Activated CD4-positive, alpha-beta T cell treated with anti-CD3 and anti-CD28 coated beads, Interleukin-2, amount 10 ng/mL, durations not matched to agents 7 days and 5 days (primary cell): ENCODE measurements at places on chromosomes 3 and 15.
A peak's percentile ranks its signal among the peaks of the same experiment; 100 is the strongest.

- no peak for DNase-seq
Measured at GRCh38 chr3:131806736-131807135, 228.1 kb downstream of the CPNE4 start.

- DNase-seq, result no peak
Measured at GRCh38 chr15:57500256-57500655, 91.4 kb upstream of the MYZAP start.

GRCh38 chr3:144771381-144771870, 799.8 kb downstream of the DIPK2A start:
- DNase-seq, result no peak

DNA sequence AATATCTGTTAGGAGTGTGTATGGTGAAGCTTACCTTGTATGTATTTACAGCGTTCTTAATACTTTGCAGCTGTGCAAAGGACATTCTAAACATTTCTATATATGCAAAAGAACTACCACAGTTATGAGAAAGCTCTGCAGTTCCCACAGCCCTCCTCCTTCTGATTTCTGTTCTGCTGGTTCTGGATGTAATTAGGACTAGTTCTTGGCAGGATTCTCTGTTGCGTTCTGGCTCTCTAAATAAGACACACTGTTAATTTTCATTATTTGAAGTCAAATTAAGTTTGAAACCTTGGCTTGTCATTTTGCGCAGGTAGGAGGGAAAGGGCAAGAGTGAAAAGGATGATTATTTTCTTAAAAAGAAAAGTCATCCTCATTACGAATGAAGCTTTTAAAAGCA, 76.4 kb downstream of the FNDC3B start:
- no peak for DNase-seq

GRCh38 chr15:28132524-28133275, 33.6 kb upstream of the OCA2 start:
- DNase-seq, result no peak

DNA sequence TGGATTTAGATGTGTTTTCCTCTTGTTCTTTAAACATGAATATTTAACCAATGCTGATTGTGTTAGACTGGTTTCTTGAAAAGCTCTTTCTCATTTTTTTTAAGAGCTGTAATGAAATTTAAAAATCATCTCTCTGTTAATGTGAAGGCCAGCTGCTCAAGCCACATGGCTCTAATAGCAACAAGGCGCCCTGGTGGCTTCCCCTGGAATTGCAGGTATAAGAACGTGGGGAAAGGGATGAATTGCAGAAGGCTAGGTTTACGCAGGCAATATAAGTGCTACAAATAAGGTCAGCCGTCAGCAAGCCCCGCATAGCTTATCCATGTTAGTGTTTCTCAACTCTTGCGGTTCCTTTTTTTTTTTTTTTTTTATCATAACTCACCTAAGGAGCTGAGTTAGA, 108.5 kb downstream of the SAMMSON start:
- peak; percentile 7 for DNase-seq

DNA sequence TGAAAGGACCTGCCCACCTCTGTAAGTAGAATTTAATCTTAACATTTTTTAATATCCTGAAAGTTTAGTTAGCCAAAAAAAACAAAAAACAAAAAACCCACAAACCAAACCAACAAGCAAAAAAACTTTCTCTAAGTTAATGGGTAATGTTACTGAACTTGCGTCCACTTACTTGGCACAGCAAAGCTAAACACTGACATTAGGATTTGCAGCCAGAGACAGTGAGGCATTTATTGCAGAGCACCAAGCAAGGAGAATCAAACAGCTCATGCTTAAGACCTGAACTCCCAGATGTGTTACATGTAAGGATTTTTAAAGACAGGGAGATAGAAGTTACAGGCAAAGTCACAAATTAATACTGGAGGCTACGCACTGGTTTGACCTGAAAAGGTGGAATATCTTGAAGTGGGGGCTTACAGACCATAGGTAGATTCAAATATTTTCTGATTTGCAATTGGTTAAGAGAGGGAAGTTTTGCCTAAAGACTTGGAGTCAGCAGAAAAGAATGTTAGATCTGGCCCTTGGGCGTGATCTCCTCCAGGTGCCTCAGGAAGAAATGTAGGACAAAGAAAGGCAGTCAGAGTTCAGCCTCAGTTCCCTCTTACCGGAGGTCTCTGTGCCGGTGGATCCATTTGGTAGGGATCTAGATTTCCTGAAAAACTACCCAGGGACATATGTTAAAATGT, 205.0 kb downstream of the ADAMTSL3 start:
- no peak for DNase-seq

DNA sequence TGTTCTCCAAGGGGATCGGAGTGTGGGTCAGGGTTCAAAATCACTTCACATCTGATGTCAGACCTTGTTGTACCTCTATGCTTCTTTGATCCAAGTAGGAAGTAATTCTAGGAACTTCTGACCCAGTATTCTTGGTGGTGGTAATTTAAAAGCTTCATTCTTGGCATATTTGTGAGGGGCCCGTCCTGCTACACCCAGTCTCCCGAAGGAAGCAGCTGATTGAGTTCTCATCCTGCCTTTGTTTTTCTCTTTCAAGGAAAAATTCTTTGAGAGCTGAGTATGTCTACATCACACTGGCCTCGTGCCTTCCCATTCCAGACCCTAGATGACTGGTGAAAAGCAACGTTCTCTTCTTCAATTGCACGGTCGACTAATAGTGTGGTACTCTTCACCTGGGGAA, 234.4 kb upstream of the TPRG1 start:
- no peak for DNase-seq

GRCh38 chr3:125220727-125221429, 8.3 kb upstream of the SLC12A8 start:
- DNase-seq, result no peak

GRCh38 chr3:191492601-191493000, 31.6 kb downstream of the PYDC2 start:
- DNase-seq, result no peak

GRCh38 chr3:197149-197827, 725 bp downstream of the CHL1 start:
- DNase-seq, result no peak

DNA sequence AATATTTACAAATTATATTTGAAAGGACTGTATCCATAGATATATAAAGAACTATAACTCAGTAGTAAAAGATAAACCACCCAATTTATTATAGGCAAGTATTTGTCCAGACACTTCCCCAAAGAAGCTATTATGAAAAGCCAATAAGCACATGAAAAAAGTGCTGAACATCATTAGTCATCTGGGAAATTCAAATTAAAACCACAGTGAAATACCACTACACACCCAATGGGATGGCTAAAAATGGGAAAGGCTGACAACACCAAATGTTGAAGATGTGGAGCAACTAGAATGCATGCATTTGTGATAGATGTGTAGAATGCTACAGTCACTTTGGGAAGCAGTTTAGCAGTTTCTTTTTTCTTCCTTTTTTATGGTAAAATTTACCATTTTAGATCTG, 147.0 kb downstream of the PDE8A start:
- DNase-seq, result no peak

GRCh38 chr3:196697270-196697669, 14.8 kb downstream of the CEP19 start:
- no peak for DNase-seq

DNA sequence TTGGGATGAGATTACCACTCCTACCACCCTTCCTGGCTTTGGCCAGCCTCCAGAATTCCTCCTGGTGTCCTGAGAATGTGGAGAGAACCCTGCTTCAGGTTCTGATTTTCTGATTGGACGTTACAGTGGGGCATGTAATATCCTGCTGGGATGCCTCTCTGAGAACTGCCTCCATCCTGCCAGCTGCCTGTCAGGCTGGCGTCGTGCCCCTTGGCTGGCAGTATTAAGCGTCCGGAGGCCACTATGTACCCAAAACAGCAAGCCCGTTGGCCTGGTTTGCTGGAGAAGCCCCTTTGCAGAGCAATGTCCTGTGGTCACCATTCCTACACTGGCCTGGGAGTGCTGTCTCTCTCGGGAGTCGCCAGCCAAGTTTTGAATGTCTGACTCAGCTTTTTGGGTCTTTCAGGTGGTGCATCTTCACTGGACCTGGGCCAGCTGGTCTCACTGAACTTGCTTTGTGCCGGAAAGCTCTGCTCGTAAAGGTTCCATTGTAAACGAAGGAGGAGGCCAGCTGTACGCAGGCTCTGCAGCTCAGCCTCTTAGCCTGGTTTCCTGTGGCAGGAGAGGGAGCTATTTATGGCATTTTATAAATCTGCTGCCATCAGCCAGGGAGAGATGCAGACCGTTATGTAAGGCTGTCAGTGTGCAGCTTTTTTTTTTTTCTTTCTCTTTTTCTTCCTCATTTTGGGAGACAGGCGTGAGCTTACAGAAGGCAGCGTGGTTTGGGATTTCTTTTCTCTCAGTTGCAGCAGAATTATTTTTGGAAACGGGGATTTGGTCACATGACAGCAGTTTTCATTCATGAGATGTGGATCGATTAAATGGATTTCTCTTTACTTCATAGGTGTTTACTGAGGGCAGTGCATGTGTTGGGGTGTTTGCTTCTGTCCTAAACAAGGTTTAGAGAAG, 19.0 kb upstream of the TRAK1 start:
- no peak for DNase-seq

GRCh38 chr15:29770796-29771195, 51.5 kb downstream of the TJP1 start:
- no peak for DNase-seq

DNA sequence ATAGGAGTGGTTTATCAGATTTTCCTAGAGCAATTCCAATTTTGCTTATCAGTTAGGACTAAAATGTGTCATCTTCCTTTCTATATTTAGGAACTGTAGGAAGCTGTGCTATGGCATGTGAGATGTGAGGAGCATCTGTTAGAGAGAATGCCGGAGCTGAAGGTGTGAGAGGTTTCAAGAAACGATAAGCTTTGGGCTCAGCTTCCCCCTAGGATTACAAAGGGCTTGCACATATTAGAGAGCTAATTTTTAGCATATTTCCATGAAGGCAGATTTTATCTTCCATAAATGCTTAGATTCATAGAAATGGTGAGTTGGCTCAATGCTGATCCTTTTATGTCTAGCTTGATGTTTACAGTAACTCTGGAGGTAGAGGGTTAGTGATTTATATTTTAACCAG, 120.2 kb downstream of the CNTN4 start:
- no peak for DNase-seq

GRCh38 chr15:38349251-38349650, 96.6 kb downstream of the SPRED1 start:
- DNase-seq, result no peak

DNA sequence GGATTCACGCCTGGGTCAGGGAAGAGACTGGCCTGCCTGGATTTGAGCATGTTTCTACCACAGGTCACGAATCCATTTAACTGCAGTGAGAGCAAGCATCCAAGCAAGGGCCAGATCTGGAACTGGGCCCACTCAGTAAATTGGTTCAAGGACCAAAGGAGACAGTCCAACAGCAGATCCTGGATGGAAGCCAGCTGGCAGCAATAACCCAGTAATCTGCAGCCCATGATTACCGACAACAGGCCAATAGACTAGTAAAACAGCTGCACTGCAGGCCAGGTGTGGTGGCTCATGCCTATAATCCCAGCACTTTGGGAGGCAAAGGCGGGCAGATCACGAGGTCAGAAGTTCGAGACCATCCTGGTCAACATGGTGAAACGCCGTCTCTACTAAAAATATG, 11.8 kb downstream of the SAMD7 start:
- DNase-seq, result no peak

DNA sequence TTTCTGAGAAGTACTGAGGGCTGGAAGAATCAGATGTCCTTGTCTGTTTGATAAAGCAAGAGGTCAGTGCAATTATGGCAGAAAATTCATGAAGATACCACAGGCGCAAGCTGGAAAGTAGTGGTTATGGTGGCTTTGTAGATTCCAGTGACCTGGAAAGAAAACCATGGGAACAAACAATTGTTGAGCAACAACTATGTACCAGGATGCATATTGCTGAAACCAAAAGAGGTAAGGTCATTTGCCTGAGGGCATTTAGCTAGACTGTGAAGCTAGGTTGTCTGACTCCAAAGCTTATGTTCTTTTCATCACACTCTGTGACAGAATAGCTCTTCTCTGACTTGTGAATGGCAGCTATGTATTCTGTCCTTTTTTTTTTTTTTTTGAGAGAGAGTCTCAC, 74.0 kb downstream of the B3GALNT1 start:
- DNase-seq, result no peak

DNA sequence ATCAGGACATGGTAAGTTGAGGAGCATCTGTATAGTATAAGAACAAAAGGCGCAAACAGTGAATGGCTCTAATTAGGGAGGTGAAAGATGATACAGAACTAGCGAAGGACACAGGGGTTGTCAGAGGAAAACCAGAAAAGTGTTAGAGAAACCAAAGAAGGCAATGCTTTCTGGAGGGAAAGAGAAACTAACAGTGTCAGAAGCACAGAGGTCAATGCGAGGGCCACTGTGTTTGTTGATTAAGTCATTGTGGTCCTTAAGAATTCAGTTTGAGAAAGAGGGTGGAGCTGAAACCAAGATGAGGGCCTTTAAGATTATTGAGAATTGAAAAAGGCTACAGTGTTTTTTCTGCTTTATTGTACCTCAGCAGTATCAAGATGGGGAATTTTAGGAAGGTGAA, 28.8 kb downstream of the ATG7 start:
- DNase-seq, result no peak

DNA sequence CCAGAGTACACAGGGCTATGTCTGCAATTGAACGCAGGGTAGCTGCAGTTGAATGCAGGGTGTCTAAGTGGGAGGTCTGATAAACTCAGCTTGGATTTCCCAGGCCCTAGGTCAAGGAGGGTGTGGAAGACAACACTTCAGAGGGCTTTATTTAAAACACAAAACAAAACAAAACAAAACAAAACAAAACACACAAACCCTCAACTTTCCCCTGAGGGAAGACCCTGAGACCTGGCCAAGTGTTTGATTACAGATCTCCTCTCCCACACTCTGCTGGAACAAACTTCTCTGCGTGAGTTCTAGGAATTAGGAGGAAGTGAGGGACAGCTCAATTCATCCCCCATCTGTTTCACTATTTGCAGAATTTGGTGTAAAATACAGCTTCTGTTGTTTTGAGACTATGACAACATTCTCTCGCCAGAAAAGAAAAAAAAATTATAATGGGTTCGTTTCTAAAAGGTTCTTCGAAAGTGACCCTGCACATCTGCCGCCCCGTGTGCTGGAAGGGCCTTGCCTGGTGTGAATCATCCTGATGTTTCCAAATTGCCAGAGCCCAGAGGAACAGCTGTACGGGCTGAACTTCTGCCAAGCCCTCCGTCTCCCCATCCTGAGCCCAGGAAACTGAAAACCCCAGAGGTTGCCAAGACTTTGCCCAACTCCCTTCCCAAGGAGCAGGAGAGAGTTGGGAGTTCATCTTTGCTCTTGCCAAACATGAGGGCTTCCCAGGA, 73.3 kb upstream of the RAD18 start:
- no peak for DNase-seq

- no peak for DNase-seq
Measured at GRCh38 chr3:60246361-60246760, 1004.9 kb downstream of the FHIT start.

DNA sequence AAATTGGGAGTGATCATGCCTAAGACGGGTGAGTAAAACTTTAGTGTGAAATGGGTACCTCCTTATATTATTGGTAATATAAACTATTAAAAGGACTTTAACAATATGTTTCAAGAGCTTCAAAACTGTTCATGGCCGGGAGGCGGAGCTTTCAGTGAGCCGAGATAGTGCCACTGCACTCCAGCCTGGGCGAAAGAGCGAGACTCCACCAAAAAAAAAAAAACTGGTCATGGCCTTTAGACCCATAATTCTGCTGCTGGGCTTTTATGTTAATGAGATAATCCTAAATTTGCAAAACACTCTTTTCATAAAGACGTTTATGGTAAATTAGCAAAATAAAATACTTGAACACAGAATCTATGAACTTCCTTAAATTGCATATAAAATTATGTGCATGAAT, 22.8 kb downstream of the TRPC1 start:
- no peak for DNase-seq
